ENCODE measurements at places on chromosomes 4 and X. TPM values are rescaled to one million over a fixed set of nuclear protein-coding genes. Genes with fewer than 3 reads are reported as not detected.

GLOD5 gene
- total RNA-seq: not detected

SPINK2 gene
- total RNA-seq: 3.2 TPM

MAB21L2 gene
- total RNA-seq: not detected

KIAA1210 gene
- not detected for total RNA-seq

SASH3 gene
- total RNA-seq: 148 TPM

STIM2 gene
- 91.7 TPM for total RNA-seq

PROM1 gene
- total RNA-seq: not detected

MAGEC2 gene
- not detected for total RNA-seq

DNA sequence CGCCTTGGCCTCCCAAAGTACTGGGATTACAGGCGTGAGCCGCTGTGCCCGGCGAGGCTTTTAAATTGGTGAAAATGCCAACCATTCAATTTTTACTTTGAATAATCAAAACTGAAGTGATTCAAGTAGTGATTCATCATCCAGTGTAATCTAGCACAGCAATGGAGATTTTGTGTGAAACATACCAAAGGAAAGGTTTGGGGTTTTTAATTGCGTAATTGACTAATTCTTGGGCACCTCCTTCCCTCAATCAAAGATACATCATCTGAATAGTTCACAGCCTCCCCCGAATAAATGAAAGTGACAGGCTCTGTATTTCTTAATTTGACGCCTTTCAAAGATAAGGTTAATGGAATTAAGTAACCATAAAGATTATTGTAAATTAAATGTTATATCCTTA lies 69.0 kb downstream of the DMD start:
- no peaks in the 10 kb centered on the region for H3K27me3 ChIP-seq
- H3K4me1 ChIP-seq: no peaks in the 10 kb centered on the region

- no peak for DNase-seq
- no peaks in the 10 kb centered on the region for H3K27me3 ChIP-seq
- H3K4me1 ChIP-seq: no peaks in the 10 kb centered on the region
- no peaks in the 10 kb centered on the region for H3K36me3 ChIP-seq
Observed at GRCh38 chrX:40444133-40444532, 136.6 kb upstream of the ATP6AP2 start.

DNA sequence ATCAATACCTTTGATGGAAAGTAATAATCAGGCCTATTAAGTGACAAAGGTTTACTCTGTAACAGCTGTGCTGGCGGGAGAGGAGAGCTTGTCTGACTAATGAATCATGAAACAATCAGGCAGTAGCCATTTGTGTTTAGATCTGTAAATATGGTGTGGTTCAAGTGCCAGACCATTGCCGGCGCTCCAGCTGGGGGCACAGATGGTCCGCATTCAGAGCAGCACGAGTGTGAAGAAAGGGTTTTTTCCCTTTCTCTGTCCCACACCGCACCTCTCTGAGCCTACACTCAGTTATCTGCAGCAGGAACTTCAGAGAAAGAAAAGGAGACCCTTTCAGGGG lies 111.3 kb upstream of the PAQR3 start:
- no peaks in the 10 kb centered on the region for H3K36me3 ChIP-seq
- no peak overlapping the region for H3K27ac ChIP-seq
- no peak overlapping the region for H3K4me3 ChIP-seq
- H3K4me1 ChIP-seq: no peaks in the 10 kb centered on the region

- H3K4me3 ChIP-seq: no peak overlapping the region
- no peaks in the 10 kb centered on the region for H3K27me3 ChIP-seq
- H3K36me3 ChIP-seq: no peaks in the 10 kb centered on the region
- DNase-seq: no peak
- H3K4me1 ChIP-seq: no peaks in the 10 kb centered on the region
Observed at GRCh38 chr4:61195101-61195500, 5.0 kb upstream of the ADGRL3 start.

DNA sequence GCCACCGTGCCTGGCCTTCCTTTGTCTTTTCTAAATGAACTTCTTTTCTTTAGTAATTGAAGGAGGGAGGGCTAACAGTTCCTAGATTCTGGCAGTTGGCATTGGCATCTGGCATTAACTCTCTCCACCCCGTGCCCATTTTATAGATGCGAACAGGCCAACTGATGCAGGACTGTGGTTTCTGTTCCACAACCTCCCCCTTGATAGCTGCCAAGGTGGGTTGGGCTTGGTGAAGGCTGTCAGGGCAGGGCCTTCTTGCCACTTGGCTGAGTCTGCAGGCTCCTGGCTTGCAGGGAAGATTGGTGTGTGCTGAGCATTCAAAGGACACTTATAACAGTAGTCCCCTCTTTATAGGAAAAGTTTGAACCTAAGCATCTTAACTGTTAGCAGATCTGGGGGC lies 4.3 kb downstream of the SOWAHD start:
- no peak overlapping the region for H3K4me3 ChIP-seq
- H3K27ac ChIP-seq: no peak overlapping the region
- H3K27me3 ChIP-seq: no peaks in the 10 kb centered on the region
- H3K4me1 ChIP-seq: peaks cover 17% of the 10 kb centered on the region
- DNase-seq: no peak
- H3K36me3 ChIP-seq: no peaks in the 10 kb centered on the region

GRCh38 chrX:31136144-31136611 lies 64.3 kb upstream of the FTHL17 start:
- DNase-seq: no peak
- H3K27me3 ChIP-seq: no peaks in the 10 kb centered on the region
- no peak overlapping the region for H3K4me3 ChIP-seq
- no peak overlapping the region for H3K27ac ChIP-seq
- H3K36me3 ChIP-seq: no peaks in the 10 kb centered on the region

DNA sequence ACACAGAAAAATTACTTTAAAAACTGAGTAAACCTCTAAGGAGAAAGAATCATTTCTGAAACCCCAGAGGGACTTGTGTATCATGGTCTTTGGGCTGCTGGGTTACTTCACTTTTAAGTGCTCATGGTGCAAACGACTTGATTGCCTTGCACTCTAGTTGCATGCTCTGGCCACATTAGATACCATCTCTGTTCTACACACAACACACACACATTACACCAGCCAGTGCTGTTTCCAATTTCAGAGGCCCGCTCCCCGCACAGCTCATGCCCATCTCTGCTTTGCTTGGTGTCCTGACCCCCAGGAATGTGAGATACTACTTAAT lies 2.1 kb downstream of the PPP3CA start:
- no peaks in the 10 kb centered on the region for H3K36me3 ChIP-seq
- DNase-seq: no peak
- H3K27me3 ChIP-seq: no peaks in the 10 kb centered on the region
- peak overlapping the region; percentile 71 for H3K4me3 ChIP-seq
- peak overlapping the region; percentile 52 for H3K27ac ChIP-seq

- no peaks in the 10 kb centered on the region for H3K27me3 ChIP-seq
- DNase-seq: no peak
- no peaks in the 10 kb centered on the region for H3K4me1 ChIP-seq
- H3K36me3 ChIP-seq: no peaks in the 10 kb centered on the region
- H3K27ac ChIP-seq: no peak within 1 kb of the TSS
- no peak within 1 kb of the TSS for H3K4me3 ChIP-seq
Observed at GRCh38 chrX:37349221-37350033, at the start of gene PRRG1. PRRG1 (plus strand) TSS chrX:37349364; CDS start chrX:37406250, 56,886 bp downstream.
